ENCODE measurements at places on chromosomes 3 and 15.

- DNase-seq, result no peak
Measured at GRCh38 chr15:100021653-100022052, 288.4 kb upstream of the LYSMD4 start.

GRCh38 chr3:16803019-16803418, 81.7 kb upstream of the PLCL2 start:
- no peak for DNase-seq

DNA sequence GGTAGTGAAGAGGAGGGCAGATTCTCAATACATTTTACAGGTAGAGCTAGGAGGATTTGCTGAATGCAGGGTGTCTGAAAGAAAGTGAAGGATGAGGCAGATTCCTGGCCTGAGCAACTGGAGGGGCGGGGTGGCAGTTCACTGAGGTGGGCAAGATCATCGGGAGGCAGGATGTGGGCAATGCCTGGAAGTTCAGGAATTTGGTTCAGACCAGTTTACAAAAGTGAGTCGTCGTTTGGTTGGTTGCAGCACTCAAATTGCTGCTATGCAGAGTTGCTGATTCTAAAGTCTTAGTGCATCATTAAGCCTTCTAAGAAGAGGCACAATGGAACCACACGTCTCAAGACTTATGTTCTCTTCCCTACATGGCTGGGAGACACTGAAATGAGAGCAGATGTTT, 134.0 kb downstream of the MFSD1 start:
- DNase-seq, result no peak

DNA sequence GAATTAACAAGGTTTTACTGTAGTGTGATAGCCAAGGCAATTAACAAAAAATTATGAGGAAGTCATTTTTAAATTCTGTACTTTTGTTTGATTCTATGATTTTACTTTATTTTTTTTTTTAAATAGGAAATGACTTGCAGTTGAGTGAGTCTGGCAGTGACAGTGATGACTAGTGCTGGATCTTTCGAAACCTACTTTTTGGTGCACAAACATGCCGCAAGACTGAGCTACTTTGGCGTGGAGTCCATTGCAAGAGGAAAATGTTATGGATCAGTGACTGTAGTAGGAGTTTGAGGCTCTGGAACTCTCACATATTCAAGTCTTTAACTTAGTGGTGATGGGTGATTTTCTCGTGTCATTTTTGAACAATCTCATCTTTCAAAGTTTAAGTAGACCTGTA, 11.6 kb downstream of the EAF1 start:
- DNase-seq, result no peak

GRCh38 chr15:76149291-76149915, 89.6 kb downstream of the TMEM266 start:
- no peak for DNase-seq

DNA sequence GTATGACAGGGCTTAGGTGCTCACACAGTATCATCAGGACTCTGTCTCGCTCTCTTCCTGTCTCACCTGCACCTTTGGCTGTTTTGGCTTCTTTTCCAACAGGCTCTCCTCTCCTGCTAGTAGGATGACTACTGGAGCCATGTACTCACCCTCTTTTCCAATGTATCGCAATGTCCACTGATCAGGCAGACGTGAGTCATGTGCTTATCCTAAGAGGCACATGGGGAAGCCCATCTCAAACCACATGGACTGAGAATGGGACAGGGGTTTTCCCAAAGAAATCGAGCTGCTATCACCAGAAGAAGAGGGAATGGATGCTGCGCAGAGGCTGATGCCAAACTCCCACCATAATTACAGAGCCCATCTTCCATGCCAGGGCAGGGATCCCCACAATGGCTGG, 180.6 kb downstream of the IL5RA start:
- no peak for DNase-seq

GRCh38 chr3:134299185-134299887, 48.7 kb upstream of the RYK start:
- DNase-seq, result peak; percentile 59

GRCh38 chr3:64300790-64301423, 75.6 kb upstream of the PRICKLE2 start:
- peak; percentile 86 for DNase-seq

DNA sequence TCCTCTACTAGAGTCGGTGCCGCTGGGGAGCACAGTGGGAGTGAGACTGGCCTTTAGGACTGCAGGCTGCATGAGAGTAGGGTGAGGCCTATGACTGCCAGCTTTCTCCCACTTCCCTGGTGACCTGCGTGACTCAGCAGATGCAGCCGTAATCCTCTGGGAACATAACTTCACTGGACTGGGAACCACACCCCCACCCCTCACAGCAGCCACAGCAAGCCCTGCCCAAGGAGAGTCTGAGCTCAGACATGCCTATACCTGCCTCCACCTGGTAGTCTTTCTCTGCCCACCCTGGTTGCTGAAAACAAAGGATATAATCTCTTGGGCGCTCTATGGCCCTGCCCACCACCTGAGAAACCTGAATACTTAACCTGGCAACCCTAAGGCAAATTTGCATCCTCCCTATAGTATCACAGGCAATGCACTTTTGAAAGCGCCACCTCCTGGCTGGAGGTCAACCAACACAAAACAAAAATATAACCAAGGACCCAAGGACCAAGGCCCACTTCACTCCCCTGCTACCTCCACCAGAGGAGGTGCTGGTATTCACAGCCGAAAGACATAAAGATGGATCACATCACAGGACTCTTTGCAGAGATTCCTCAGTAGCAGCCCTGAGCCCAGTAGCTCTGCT, 308.9 kb downstream of the CTNNB1 start:
- DNase-seq, result peak; percentile 6

DNA sequence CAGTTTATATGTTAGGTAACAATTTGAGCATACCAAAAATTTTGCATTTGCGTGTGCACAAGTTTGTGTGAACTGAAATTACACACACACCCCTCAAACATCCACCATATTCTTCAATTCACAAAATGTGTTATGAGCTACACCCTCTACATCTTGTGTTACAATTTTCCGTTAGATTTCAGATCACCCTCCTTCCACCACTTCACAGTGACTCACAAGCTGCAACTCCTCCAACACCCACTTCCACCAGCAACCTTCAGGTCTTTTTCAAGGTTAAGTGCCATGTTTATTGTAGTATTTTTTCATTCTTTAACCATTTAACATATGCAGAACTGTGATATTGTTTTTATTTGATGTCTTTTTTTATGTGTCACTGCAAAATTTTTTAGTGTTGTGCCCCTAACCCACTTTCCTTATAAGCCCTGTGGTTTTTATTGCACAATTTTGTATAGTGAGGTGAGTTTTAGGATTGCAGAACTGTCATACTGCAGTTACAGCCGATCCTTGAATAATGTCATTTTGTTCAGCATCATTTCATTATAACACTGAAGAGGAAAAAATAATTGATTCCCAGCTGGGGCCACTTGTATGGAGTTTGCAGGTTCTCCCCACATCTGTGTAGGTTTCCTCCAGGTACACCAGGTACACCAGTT, 148.9 kb downstream of the PLCL2 start:
- DNase-seq, result no peak

- DNase-seq, result no peak
Measured at GRCh38 chr3:195073866-195074860, 196.8 kb downstream of the XXYLT1 start.

GRCh38 chr3:30760040-30760695, 134.3 kb downstream of the GADL1 start:
- no peak for DNase-seq

DNA sequence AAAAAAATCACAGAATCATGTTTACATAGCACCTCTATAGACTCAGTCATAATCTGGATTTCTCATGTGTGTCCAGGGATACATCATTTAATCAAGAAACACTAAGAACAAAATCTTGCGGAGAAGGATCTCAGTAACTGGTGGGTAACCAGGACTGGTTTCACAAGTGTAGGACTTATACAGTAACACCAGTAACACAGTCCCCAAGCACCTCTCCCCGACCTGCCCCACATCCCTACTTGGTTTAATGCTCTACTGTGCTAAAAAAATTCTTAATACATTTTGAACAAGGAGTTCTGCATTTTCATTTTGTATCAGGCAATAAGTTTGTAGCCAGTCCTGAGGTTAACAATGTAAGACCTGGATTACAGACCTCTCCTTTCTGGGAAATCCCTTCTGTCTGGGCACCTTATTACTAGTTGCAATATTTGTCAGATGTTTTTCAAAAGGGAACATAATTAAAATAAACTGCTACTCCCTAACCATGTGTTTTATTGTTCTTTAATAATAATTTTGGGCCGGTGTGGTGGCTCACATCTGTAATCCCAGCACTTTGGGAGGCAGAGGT, 57.6 kb upstream of the BBX start:
- DNase-seq, result no peak

- no peak for DNase-seq
Measured at GRCh38 chr3:56421205-56421604, 47.1 kb downstream of the ERC2 start.

DNA sequence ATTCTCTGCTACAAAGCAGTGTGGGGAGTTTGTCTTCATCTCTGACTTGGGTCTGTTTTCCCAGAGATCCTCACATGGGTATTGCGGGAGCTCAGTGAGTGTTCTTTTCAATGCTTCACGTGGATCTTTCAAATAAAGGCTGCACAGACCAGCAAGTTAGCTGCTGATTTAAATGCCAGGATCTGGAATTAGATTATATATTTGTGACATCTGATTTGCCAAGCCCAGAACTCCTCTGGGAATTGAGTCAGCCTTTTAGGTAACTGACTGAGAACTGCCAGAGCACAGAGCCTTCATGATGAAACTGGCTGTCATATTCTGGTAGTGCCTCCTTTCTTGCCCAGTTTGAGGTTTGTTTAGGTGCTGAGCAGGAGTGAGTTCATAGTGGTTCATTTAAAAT, 14.7 kb downstream of the EDEM1 start:
- no peak for DNase-seq

DNA sequence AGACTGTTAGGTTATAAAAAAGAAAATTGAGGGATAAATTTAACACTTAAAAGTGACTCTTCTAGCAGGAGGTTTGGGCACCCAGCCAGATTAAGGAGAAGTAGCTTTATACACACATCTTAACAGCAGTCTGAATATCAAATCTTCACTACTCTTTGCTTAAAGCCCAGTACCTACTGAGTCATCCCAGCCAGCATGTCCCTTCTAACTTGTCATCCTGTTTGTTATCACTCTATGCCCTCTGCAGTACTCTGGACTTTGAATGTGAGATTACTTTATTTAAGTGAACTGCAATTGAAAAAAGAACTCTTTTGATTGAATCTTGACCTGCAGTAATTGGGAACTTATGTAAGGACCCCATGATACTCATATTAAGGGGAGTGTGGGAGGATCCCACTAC, 77.6 kb downstream of the FHIT start:
- DNase-seq, result peak; percentile 10

DNA sequence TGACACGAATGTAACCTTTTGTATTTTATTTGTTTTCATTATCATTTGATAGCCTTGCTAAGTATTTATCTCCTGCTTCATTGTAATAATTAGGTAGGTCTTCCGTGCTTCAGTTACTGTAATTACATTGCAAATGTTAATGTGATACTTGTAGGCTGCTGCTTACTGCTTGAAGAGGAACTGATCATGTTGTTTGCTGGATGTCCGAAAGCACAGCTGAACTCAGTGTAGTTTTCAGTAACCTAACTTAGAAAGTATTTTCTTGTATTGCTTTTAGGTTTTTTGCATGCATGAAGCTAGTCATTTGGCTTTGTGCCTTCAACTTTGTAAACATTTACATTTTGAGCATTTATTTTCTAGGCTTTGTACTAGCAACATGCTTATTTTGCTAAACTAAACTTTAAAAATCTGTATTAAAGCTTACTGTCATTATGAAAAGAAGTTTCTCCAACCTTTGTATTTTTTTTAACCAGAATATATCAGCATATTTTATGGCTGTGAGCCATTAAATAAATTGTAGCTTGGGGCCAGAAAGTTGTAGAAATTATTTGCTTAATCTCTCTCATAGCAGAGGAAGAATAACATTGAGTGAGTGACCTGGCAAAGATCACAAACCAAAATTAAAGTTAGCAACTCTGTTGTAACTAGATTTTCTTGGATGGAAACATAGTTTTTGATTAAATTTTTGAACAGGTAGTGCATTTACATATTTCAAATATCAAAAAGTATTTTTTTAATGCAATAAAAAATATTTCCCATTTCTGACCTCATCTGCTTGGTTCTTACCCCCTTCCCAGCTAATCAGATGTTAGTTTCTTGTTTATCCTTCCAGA, 30.7 kb downstream of the SACM1L start:
- DNase-seq, result no peak

DNA sequence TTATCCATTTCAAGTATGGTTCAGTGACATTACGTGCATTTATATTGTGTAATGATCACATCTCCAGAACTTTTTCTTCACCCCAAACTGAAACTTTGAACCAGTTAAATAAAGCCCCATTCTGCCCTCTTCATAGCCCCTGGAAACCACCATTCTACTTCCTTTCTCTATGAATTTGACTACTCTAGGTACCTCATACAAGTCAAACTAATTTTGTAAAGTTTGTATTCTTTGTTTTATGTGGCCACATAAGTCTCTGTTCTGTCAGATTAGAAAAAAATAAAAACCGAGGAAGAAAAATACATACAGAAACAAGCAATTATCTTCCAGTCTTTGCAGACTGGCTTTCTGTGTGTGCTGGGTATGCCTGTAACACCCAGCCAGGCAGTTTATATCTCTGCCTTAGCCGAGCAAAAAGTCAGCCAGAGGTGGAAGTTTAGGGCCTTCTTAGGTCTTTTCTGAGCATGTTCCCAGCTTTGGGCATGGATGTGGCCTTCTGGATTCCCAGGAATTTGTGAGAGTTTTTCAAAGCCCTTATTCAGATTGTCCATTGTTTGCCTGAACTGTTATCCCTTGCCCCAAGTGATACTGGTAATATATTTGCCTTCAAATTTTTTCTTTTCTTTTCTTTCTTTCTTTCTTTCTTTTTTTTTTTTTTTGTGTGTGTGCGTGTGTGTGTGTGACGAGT, 6.0 kb upstream of the GRAMD1C start:
- peak; percentile 16 for DNase-seq

DNA sequence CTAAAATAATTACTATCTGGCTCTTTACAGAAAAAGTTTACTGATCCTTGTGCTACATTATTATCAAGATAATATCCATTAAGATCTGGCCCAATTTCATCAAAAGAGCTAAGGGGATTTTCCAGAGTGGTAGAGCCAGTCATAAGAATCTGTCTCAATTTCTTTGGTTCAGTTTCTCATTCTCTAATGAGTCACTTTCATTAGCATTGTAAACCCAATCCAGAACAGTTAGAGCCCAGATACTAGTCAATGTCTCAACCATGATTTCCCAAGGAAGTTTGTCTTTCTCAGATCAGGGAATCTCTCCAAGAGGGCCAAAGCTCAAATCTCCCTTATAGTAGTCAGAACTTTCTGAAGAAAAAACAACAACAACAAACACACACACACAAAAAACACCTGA, 131.1 kb upstream of the PPP2R3A start:
- DNase-seq, result no peak

- no peak for DNase-seq
Measured at GRCh38 chr15:60529332-60529731, 50.4 kb upstream of the ICE2 start.

DNA sequence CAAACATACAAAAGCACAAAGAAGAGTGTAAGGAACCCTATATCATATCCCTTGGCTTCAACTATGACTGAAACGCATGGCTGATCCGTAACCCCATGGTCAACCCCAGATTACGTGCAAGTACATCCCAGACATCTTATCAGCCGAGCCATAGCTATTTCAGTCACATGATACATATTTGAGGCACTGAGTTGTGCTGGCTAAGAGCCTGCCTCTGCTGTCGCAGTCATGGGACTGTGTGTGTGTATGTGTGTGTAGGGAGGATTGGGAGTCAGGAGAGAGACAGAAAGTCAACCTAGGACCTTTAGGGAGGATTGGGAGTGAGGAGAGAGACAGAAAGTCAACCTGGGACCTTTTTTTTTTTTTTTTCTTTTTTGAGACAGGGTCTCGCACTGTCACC, 8.4 kb downstream of the ST6GAL1 start:
- no peak for DNase-seq
